Type B pancreatic cell (in vitro differentiated cells): ENCODE measurements at places on chromosomes 12 and 14.
A peak's percentile ranks its signal among the peaks of the same experiment; 100 is the strongest.

GRCh38 chr14:20412411-20412810 is 890 bp downstream of the TEP1 start:
- peaks cover 7% of the 10 kb centered on the region for H3K36me3 ChIP-seq
- H3K4me3 ChIP-seq, result peak overlapping the region; percentile 93
- no peak for DNase-seq
- H3K27ac ChIP-seq, result peak overlapping the region; percentile 92
- no peaks in the 10 kb centered on the region for H3K27me3 ChIP-seq

GRCh38 chr14:29348504-29348903 is 579.1 kb downstream of the PRKD1 start:
- no peak overlapping the region for H3K27ac ChIP-seq
- H3K27me3 ChIP-seq, result peaks cover 5% of the 10 kb centered on the region
- H3K36me3 ChIP-seq, result no peaks in the 10 kb centered on the region
- H3K4me1 ChIP-seq, result no peaks in the 10 kb centered on the region

- no peak overlapping the region for H3K27ac ChIP-seq
- no peak overlapping the region for H3K4me3 ChIP-seq
- H3K36me3 ChIP-seq, result no peaks in the 10 kb centered on the region
- H3K4me1 ChIP-seq, result peaks cover 2% of the 10 kb centered on the region
- no peaks in the 10 kb centered on the region for H3K27me3 ChIP-seq
Observed at GRCh38 chr14:97878727-97879126, 1081.5 kb downstream of the VRK1 start.

DNA sequence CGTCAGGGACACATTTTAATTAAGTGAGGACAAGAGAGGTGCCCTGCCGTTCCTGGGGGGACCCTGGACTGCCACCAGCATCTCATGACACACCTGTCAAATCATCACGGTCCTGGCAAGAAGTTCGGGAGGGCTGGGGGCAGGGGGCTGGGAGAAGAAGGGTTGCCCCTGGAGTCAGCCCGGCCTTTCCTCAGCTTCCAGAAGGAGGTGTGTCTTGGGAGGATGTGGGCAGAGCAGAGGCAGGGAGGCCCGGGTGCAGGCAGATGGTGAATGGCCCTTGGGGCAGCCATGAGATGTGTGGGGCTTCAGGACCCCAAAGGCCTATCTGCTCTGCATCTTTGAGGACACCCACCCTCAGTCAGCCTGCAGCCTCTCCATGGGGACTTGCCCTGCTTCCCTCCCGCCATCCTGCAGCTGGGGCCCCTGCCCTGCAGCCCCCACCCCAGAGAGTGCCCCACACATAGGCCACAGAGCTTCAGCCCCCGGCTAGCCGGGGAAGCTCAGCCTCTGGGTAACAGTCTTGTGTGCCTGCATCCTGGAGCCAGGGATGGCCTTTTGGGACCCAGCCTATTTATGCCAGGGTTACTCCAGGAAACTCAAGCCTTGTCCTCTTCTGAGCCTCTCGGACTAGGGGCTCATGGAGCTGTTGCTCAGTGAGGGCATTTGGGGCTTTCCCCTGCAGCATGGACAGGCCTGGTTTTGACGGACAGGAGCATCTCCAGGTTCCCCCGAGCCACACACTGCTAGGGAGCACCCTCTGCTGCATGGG is 178.5 kb downstream of the KIF26A start:
- DNase-seq, result peak; percentile 64
- peaks cover 5% of the 10 kb centered on the region for H3K4me1 ChIP-seq
- H3K36me3 ChIP-seq, result no peaks in the 10 kb centered on the region
- H3K27ac ChIP-seq, result no peak overlapping the region

DNA sequence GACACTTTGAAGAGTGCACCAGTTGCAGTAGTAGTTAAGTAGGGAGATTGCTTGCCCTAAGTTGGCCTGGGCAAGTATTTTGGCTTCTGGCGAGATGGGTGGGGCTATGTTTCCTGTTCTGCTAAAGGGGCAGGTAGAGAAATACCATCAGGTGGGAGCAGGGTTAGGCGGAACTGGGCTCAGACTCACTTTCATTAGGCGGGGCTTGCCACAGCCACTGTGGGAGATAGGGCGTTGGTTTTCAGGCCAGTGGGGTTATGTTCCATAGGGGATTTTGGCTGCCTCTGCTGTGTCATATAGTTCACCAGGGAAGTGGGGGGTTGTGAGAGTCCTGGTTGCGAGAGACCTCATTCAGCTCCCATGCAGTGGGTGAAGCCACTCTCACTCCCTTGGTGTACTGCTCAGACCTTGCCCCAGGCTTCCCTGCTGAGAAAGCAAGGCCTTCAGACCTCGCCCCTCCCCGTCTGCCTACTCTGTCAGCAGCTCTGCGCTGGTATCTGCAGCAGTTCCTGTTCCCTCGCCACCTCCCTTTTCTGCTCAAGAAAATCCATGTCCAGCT is 43.3 kb downstream of the AEBP2 start:
- peaks cover 83% of the 10 kb centered on the region for H3K36me3 ChIP-seq
- no peaks in the 10 kb centered on the region for H3K27me3 ChIP-seq
- H3K4me1 ChIP-seq, result peaks cover 4% of the 10 kb centered on the region
- no peak for DNase-seq
- H3K27ac ChIP-seq, result peak overlapping the region; percentile 31
- peak overlapping the region; percentile 12 for H3K4me3 ChIP-seq

GRCh38 chr14:37196604-37197420 is 925 bp upstream of the MIPOL1 start:
- H3K4me3 ChIP-seq, result peak overlapping the region; percentile 99
- H3K36me3 ChIP-seq, result no peaks in the 10 kb centered on the region
- H3K27ac ChIP-seq, result peak overlapping the region; percentile 94

DNA sequence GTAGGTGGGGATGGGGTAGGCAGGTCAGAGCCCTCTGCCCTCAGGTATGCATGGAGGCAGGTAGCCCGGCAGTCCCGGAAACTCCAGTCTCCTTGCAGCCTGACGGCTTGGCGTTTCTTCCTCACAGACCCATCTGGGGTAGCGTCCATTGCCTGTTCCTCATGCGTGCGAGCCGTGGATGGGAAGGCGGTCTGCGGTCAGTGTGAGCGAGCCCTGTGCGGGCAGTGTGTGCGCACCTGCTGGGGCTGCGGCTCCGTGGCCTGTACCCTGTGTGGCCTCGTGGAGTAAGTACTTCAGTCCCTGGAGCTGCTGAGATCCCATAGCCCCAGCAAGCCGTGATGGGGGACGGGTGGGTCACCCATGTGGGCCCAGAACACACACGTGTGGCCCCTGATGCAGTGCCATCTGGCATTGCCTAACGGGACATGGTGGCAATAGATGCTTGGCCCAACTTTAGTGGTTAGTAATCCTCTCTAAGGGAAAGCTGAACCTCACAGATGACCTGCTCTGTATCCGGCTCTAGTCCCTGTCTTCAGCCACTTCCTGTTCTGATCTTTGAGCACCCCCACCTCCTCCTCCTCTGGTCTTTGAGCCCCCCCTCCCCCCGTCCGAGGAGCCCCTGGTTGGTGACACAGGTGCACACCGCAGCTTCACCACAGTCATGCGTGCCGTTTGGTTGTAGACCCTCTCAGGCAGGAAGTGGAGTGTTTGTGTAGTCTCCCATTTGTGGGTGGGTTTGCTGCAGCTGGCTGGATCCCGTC is 3.7 kb downstream of the SIVA1 start:
- H3K27ac ChIP-seq, result no peak overlapping the region
- no peaks in the 10 kb centered on the region for H3K27me3 ChIP-seq
- H3K4me3 ChIP-seq, result no peak overlapping the region
- H3K4me1 ChIP-seq, result peaks cover 12% of the 10 kb centered on the region
- H3K36me3 ChIP-seq, result peaks cover 22% of the 10 kb centered on the region
- no peak for DNase-seq

DNA sequence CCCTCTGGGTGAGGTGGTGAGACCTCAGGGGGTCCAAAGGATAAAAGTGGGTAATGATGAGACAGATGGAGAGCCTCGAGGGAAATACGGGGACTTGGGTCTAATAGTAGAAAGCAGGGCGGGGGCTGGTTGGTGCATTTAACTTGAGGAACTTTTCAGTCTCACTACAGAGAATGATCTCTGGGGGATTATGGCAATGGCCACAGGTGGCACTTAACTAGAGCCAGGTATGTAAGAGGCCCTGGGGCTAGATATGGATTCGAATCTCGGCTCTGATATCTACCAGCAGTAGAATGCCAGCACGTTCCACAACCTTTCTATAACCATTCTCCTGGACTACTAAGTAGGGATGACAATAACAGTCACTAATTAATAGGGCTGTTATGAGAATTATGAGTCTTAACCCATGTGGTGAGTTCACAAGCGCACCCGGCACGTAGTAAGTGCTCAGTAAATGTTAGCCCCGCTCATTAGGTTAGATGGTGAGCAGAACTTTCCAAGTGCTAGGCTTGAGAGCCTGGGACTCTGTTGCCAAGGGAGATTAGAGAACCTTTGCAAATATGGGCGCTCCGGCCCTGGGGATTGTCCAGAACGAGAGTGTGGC is 888 bp upstream of the PLXNC1 start:
- no peaks in the 10 kb centered on the region for H3K36me3 ChIP-seq
- H3K4me1 ChIP-seq, result peaks cover 23% of the 10 kb centered on the region
- H3K4me3 ChIP-seq, result peak overlapping the region; percentile 82
- no peak overlapping the region for H3K27ac ChIP-seq

GRCh38 chr12:107657133-107657532 is 28.5 kb upstream of the PWP1 start:
- no peaks in the 10 kb centered on the region for H3K36me3 ChIP-seq
- no peak overlapping the region for H3K27ac ChIP-seq
- no peak for DNase-seq
- H3K27me3 ChIP-seq, result no peaks in the 10 kb centered on the region
- no peak overlapping the region for H3K4me3 ChIP-seq

GRCh38 chr12:8143261-8143660 is 13.6 kb upstream of the ZNF705A start:
- H3K27me3 ChIP-seq, result peaks cover 27% of the 10 kb centered on the region
- H3K27ac ChIP-seq, result no peak overlapping the region
- H3K36me3 ChIP-seq, result peaks cover 9% of the 10 kb centered on the region
- no peaks in the 10 kb centered on the region for H3K4me1 ChIP-seq
- DNase-seq, result no peak
- no peak overlapping the region for H3K4me3 ChIP-seq

GRCh38 chr14:32212833-32213232 is 9.8 kb upstream of the RNU6-8 start:
- H3K27ac ChIP-seq, result no peak overlapping the region
- no peak for DNase-seq
- H3K36me3 ChIP-seq, result no peaks in the 10 kb centered on the region
- no peak overlapping the region for H3K4me3 ChIP-seq

DNA sequence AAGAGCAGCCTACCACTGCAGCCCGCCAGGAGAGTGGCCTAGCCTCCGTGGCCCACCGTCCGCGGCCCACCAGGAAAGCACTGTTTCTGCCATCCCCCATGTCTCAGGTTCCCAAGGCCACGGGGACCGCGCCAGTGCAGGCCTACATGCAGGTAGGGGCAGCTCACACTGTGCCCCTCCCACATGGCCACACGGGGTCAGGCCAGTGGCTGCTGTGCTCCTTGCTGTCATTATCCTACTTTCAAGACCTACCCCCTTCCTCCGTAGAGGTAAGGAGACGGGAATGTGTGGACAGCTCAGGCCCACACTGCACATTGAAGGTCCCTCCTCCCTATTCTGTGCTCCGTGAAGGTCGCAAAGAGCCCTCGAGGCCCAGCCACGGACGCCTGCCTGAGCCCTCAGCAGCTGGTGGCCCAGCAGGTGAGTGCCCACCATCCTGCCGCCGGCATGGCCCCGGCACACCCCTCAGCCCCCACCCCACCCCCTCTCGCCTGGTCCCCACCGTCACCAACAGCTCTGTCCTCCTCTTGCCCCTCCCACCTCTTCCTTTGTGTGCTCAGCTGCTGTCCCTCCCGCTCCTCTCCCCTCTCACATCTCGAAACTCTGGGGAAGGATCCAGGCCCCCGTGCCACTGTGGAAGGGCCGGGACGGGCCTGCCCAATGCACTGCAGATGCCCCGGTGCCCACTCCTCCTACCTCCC is 10.0 kb downstream of the DDX51 start:
- H3K4me3 ChIP-seq, result no peak overlapping the region
- no peaks in the 10 kb centered on the region for H3K27me3 ChIP-seq
- no peaks in the 10 kb centered on the region for H3K4me1 ChIP-seq
- H3K36me3 ChIP-seq, result peaks cover 12% of the 10 kb centered on the region
- no peak for DNase-seq

DNA sequence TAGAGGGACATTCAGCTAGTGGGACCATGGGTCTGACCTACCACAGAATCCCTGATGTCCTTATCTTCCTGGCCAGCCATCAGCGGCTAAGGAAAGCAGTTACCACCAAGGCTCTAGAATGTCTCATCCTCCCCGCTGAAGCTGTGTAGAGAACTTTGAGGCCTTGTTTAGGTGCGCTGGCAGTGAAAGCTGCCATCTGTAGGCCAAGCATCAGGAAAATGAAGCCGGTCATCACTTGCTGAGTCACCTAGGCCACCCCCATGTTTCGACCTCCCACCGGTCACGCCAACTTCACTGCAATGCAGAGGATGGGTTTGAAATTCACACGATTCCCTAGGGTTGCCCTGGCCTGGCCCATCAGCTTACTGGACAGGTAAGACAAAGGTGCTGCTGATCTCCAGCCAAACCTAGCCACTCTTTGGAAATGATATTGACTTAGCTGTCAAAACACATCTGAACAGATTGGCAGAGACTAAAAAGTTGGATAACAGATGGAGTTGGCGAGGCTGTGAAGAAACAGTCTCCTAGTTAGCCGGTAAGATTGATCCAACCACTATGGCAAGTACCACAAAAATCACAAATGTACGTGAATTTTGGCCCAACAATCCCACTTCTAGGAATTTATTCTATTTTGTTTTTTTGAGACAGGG is 52.0 kb downstream of the NOS1 start:
- H3K36me3 ChIP-seq, result no peaks in the 10 kb centered on the region
- H3K27me3 ChIP-seq, result peaks cover 15% of the 10 kb centered on the region
- H3K4me3 ChIP-seq, result no peak overlapping the region

DNA sequence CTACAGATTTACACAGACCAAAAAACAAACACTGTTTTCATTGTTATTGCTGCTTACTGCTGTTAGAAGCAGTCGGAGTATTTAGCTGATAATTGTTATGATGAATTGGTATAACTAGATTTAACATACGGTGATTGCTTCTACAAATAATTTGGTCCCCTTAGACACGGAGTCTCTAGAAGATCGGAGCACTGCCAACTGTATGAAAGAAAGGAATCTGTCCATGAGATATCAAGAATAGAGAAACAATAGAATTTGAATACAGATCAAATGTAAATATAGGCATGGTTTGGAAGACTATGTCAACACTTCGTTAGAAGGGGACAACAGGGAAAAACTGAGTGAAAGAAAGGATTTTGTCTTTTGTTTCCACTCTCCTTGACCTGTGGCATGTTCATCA is 110.9 kb downstream of the PPP2R5E start:
- H3K4me3 ChIP-seq, result no peak overlapping the region
- peaks cover 7% of the 10 kb centered on the region for H3K36me3 ChIP-seq
- H3K27ac ChIP-seq, result no peak overlapping the region
- H3K27me3 ChIP-seq, result no peaks in the 10 kb centered on the region
- DNase-seq, result no peak

- H3K27ac ChIP-seq, result no peak overlapping the region
- H3K27me3 ChIP-seq, result peaks cover 48% of the 10 kb centered on the region
Observed at GRCh38 chr12:107983756-107984472, 145.2 kb upstream of the WSCD2 start.

- no peak for DNase-seq
- no peaks in the 10 kb centered on the region for H3K4me1 ChIP-seq
- H3K27me3 ChIP-seq, result no peaks in the 10 kb centered on the region
- peaks cover 27% of the 10 kb centered on the region for H3K36me3 ChIP-seq
- no peak overlapping the region for H3K27ac ChIP-seq
Observed at GRCh38 chr12:104337030-104337558, 33.6 kb downstream of the EID3 start.
